ENCODE measurements at places on chromosomes 2 and 18. TPM values are rescaled to one million over a fixed set of nuclear protein-coding genes. Genes with fewer than 3 reads are reported as not detected.

Gene APCDD1
- not detected for total RNA-seq

Gene NEURL3
- total RNA-seq: not detected

Gene WDR43
- total RNA-seq: 108 TPM

Gene RESP18
- total RNA-seq: not detected

Gene NAT8
- not detected for total RNA-seq

Gene NCOA1
- total RNA-seq: 16.7 TPM

Gene IL1RL1
- 31.0 TPM for total RNA-seq

Gene C2orf72
- not detected for total RNA-seq
